ENCODE measurements at places on chromosomes 7 and 10.

DNA sequence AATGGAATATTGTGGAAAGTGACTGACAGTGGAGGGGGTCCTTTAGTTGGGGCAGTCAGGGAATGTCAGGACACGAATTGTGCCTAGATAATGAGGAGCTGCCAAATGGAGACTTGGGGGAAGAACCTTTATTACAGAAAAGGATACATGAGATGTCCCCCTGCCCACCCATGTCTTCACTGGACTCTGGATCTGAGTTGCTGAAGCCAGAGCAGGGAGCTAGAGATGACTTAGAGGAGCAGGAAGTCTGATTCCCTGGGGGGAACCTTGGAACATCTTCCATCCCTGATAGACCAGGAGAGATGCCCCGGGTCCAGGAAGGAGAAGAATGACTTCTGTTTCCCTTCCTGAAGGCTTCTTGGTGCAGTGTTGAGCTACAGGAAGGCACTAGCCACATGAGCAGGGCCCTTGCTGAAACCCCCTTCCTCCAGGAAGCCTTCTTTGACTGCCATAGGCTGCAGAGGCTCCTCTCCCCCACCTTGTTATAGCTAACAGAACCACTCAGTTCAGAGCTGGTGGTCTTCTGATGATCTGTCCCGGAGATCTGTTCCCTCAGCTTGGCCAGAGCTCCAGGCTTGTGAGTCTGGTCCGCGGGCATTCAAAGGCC lies 747 bp upstream of the NEURL1 start:
- DNase-seq: no peak

GRCh38 chr7:29888006-29888405 lies 81.7 kb downstream of the WIPF3 start:
- DNase-seq: no peak

- no peak for DNase-seq
Measured at GRCh38 chr10:63355682-63356081, 110.1 kb downstream of the JMJD1C start.

DNA sequence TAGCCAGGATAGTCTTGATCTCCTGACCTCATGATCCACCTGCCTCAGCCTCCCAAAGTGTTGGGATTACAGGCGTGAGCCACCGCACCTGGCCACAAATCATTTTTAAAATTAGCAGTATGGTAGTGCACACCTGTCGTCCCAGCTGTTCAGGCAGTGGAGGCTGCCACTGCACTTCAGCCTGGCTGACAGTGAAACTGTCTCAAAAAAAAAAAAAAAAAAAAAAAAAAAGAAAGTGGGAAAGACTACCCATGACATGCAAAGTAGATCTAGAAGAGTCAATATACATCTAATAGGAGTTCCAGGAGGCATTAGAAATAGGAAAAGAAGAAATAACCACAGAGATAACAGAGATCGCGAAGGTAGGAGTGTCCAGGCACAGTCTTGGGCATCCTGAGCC lies 3.2 kb downstream of the CSGALNACT2 start:
- DNase-seq: no peak

DNA sequence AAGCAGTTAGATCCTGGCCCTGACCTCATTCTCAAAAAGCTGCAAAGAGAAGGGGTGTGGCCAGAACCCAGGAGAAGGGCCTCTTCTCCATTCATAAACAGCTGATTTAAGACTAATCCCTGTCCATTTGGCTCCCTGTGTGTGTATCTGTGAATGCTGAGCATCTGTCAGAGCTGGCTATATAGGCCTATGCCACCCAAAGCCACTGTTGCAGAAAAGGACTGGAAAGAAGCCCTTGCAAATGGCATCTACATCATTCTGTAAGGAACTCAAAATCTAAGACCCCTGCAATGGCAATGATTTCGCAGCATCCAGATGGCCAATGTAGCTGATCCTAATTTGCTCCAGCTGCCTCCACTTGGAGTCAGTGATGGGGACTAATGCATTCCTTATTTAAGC lies 384.5 kb downstream of the KCNMA1 start:
- DNase-seq: no peak

GRCh38 chr7:4937411-4937810 lies 21.6 kb downstream of the MMD2 start:
- DNase-seq: no peak

DNA sequence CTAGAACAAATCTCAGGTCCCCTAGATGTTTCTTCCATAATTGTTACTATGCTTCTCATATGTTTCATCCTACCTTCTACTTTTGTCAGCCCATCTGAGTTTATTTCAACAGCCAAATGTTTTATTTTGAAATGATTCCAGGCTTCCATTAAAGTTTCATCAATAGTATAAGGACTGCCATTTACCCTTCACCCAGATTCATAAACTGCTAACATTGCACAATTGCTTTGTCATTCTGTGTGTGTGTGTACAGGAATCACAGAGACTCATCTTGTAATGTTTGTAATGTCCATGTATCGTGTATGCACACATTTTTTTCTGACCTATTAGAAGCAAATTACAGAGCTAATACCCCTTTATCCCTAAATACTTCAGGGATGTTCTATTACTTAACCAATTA lies 25.5 kb downstream of the MMRN2 start:
- DNase-seq: no peak

DNA sequence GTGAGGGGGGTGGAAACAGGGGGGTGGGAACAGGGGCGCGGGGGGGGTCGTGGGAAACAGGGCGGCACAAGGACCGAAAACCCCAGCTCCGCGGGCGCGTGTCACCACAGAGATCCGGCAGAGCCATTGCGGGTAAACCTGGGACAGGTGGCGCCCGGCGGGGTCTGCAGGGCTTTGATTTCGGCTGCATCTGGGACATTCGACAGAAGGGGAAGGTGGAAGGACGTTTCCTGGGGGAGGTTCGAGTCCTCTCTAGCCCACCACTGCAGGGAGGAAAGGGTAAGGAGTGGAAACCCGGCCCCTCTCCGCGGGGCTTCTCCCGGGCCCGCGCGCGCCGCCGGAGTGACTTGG lies 7.5 kb downstream of the NKX2-3 start:
- DNase-seq: no peak

DNA sequence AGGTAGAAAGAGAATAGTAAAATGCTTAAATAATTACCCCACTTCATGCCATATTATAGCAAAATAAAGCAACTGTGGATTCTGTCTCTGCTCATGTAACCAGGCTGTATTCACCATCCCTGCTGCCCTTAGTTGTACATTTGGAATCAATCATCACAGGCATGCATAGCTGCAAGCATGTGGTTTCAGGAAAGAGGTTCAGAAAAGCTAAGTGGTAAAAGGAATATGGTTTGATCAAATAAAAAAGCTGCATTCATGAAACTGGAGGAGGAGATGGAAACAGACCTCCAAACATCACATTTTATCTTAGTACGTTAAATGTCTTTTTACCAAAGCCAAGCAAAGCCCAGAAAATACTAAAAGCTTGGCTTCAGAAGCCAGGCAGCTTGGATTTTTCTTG lies 81.3 kb downstream of the ADAM22 start:
- DNase-seq: no peak

DNA sequence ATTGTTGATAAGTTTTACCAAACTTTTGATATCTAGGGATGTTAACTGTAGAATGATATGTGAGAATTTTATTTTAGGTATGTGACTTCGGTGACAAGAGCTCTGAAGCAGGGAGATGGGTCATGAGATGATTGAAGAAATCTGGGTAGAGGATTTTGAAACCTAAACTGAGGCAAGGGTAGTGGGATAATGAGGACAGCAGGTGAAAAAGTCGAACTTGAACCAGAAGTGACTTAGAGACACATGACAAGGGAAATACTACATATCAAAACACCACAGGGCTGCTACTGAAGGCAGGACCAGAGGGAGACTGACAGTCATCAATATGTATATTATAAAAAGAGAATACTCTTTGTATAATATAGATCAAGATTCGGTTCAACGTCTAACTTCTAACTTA lies 113.2 kb downstream of the WDFY4 start:
- DNase-seq: no peak

GRCh38 chr7:74482629-74483401 lies 29.1 kb downstream of the GTF2IRD1 start:
- no peak for DNase-seq

- DNase-seq: no peak
Measured at GRCh38 chr7:140308060-140308459, 90.3 kb downstream of the SLC37A3 start.

DNA sequence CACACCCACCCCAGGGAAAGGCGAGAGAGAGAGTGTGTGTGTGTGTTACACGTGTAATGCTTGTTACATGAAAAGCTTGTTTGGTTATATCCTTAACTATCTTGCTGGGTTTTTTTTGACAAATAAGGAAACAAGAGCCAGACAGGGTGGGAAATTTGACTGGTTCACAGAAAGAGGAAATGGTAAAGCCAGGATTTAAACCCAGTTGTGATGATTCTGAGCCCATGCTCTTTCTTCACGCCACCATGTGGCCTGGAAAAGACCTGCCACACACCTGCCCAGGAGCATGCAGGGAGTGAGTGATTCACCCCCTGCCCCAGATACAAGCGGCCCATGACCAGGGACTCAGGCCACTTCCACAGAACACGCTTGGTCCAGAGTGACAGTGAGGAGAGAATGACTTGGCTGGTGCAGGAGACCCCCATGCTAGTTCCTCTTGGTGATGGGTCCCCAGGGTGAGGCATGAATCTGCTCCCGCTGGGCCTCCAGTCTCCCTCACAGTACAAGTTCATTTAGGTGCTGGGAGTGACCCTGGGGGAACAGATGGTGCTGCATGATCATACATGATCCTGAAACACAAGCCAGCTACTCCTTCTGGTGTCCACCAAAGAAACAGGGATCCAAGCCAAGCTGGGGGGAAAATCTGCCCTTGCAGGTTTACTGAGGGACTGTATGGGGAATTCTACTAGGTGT lies 21.0 kb upstream of the EIF5AL1 start:
- DNase-seq: no peak

GRCh38 chr7:150363872-150364271 lies 4.8 kb upstream of the REPIN1 start:
- DNase-seq: no peak

GRCh38 chr7:15915686-15916293 lies 229.3 kb upstream of the MEOX2 start:
- no peak for DNase-seq

- DNase-seq: no peak
Measured at GRCh38 chr10:46006219-46006618, 24.2 kb downstream of the NCOA4 start.

GRCh38 chr10:11328264-11329061 lies 283.0 kb downstream of the USP6NL start:
- no peak for DNase-seq

- DNase-seq: no peak
Measured at GRCh38 chr7:25870574-25870973, 281.4 kb upstream of the NFE2L3 start.

DNA sequence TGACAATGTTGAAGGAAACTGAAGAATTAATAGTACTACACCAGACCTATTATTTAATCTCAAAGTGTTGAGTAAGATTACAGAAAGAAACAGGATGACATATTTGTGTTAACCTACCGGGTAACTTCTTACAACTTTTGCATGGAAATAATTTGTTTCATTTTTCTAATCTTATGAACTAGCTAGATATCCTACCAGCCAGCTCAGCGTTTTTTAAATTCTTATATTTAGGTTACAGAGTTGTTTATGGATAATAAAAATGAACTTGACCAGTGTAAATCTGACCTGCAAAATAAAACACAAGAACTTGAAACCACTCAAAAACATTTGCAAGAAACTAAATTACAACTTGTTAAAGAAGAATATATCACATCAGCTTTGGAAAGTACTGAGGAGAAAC lies 37.0 kb downstream of the KIF11 start:
- DNase-seq: no peak

- DNase-seq: no peak
Measured at GRCh38 chr10:6336016-6336415, 133.3 kb downstream of the PFKFB3 start.

DNA sequence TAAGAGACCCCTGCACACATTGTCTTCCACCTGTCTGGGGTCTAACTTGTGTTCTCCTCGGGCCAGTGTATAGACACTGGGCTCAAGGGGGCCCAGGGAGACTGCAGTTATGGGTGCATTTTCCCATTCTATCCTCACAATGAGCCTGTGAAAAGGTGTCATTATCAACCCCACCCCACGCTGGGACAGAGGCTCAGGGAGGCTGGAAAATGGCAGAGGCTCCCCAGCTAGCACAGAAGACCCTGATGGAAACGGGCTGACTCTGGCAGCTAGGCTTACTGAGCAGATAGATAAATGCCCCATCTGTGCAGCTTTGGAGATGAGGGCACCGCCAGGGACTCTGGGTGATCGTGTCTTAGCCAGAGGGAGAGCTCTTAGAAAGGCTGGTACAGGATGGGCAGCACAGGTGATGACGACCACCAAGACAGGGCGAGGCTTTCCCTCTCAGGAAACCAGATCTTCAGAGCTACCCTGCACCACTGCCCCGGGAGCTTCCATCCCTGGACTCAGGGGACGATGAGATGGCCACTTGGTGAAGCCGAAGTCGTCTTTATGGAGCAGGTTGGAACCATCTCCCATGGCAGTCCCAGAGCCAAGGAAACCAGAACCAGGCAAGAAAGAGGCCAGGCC lies 58.2 kb upstream of the CHST15 start:
- no peak for DNase-seq

GRCh38 chr10:5584895-5585516 lies 60.2 kb downstream of the CALML3 start:
- no peak for DNase-seq

- DNase-seq: no peak
Measured at GRCh38 chr10:8061274-8062211, 7.1 kb downstream of the GATA3 start.

DNA sequence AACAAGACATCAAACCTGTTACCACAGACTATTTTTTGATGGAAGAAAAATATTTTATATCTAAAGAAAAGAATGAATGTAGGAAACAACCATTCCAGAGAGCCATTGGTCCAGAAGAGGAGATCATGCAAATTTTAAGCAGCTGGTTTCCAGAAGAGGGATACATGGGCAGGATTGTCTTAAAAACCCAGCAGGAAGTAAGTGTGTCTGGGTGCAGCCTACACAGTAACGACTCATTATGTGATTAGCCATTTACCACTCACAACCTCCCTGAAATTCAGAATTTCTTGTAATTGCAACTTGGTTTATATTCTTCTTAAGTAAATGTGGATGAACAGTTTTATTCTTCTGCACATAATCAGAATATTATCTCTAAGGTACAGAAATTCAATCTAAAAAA lies 46.2 kb downstream of the NOC3L start:
- no peak for DNase-seq

DNA sequence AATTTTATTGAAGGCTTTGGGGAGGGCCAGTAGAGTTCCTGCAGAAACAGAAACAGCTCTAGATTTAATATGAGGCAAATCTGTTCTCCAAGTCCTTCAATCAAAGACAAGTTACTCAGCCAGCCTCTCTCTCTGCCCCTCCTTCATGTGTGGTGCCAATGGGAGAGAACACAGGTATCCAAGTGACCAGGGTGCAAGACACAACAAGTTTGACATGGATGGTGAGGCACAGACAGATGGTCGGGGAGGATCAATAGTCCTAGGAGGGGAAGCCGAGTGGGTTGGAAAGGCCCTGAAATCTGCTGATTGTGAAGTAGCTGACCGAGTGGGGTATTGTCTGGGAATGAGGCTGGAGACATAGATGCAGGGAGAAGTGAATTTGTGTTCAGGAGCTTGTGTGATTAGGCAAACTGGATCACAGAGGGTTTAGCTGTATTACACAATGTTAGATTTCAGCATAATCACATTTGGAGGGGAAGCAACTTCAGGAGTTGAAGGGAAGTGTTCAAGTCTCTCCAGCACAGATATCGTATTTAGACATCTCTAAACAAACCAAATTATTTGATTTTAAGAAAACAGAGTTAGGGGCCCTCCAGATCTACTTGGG lies 1.5 kb downstream of the GIMAP1 start:
- DNase-seq: no peak
